Right ventricle myocardium inferior (tissue), 1 donor: ENCODE measurements at places on chromosomes 1 and 21. TPM values are rescaled to one million over a fixed set of nuclear protein-coding genes. Genes with fewer than 3 reads are reported as not detected.

Gene CSMD2
- 0.32 TPM for total RNA-seq

DNA sequence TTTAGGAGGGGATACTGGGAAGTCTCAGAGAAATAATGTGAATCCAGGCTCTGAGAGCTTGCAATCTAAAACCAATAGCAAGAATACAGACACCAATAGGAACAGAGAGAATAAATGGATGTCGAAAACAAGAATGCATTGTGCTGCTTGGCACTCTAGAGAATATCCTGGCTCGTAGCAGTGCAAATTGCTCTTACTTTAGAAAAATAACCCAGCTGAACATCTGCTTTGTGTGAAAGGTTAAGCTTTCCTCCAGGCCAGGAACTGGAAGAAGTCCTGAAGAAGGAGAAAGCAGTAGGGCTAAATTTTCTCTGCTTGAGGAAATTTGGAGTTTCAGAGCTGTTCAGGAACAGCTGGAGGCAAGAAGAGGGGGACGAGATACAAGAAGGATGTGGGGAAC lies 382.3 kb downstream of the HHIPL2 start:
- DNase-seq, result no peak

Gene CD1B
- total RNA-seq, result not detected

DNA sequence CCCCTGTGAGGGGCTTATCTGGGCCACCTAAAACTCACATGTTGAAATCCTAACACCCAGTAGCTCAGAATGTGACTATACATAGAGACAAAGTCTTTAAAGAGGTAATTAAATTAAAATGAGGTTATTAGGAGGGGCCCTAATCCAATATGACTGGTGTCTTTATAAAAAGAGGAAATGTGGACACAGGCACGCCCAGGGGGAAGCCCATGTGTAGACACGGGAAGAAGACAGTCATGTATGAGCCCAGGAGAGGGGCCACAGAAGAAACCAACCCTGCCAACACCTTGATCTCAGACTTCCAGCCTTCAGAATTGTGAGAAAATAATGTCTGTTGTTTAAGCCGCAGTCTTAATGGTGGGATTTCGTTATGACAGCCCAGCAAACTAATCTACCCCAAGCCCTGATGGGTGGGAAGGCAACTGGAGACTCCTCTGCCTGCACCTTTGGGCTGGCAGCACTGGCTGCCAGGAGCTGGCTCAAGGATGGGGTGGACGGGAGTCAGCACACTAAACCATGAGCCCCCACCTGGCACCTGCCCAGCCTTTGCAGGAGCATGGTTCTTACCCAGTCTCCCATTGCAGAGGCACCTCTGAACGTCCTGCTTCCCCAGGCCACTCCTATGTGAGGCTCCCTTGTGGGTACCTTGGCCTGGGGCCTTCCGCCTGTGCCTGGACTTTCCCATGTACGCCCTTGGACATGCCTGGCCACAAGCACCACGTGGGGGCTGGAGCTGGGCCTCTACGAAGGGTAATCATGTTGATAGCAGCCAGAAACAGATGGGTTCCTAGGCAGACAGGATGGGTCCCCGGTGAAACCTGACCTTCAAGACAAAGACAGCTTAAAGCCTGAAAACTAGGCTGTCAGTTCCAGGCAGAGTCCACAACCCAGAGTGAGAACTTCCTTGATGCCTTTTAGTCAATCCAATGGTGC lies 57.1 kb upstream of the DMRTB1 start:
- DNase-seq, result no peak

- no peak for DNase-seq
Observed at GRCh38 chr21:46191257-46191685, 7.0 kb upstream of the SPATC1L start.
